ENCODE measurements at places on chromosomes 5 and 9.

- DNase-seq, result no peak
Observed at GRCh38 chr5:14216372-14216771, 73.2 kb downstream of the TRIO start.

GRCh38 chr9:80635065-80635464 is 1054.3 kb downstream of the TLE1 start:
- DNase-seq, result no peak

DNA sequence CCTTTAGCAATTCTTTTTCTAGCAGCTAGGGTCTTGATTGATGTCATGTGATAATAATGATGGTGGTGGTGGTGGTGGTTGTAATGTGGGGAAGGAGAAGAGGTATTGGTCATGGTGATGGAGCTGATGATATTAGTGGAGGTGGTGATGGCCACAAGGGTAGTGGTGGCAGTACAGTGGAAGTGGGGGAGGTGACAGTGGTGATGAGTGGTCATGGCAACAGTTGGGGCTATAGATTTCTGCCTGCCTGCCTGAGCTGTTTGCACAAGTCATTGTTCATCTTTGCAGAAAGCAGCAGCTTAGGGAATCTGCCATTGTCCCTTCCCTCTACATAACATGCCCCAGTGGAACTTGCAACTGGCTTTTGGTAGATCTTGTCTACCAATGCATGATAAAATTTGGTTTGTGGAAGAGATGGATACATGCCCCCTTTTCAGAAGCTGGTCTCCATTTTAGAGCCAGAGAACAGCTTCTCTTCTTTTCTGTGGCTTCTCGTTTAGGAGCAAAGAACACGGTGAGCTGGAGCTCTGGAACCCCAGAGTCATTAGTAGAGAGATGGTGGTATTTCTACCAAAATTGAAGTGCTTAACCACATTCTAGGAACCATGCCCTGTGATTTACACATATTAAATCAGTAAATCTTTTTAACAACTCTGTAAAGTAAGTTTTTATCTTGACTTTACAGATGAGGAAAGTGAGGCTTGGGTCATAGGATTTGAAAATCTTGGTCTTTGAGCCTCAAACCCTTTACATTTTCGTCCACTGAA is 100.3 kb downstream of the AOPEP start:
- no peak for DNase-seq

DNA sequence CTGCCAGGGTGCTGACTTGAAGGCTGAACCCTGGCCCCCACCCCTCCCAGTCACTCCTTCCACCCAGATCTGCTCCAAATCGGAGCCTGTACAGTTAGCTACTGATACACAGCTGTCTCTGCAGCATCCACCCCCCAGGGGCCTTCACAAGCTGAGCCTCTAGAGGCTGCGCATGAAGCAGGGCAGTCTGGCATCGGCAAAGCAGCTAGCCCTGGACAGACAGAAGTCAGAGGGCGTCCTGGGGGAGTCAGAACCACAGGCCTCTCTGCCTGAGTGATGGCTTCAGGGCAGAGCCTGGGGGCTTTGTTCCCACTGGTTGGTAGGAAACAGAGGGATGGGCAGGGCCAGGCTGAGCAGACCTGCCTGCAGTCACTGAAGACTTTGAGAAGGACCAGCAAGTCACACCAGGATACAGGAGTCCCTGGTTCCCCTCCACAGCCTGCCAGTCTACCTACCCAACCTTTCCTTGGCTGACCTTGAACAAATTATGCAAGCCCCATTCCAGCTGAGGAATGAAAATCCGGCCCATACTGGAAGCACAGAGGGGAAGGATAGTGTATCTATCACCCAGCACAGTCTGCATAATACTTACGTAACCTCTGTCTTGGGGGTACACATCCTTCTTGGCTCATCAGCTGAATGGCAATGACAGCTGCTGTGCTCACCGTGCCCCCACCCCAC is 8.8 kb downstream of the VDAC1 start:
- no peak for DNase-seq

DNA sequence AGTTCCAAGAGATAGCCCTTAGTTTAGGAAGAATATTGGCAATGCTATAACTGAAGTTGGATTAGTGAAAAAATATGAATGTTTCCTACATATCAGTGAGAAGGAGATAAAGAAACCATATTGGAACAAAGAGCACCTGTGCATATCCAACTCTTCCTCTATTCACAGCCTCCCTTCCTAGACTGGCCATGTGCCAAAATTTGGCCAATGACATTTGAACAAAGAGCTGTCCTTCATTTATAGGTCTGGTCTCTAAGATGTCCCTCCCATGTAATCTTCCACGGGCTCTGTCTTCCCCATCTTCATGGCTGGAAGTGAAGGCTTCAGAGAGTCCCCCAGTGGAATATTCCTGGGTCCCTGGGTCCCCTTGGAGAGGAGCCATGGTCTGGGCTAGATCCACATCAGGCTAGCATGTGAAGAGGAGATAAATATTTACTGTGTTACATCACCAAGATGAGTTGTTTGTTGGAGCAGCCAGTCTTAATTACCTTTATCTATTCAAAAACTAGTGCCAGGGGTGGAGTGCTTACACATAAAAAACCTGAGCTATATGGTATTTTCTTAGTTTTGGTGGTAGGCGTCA is 190.0 kb upstream of the S1PR3 start:
- no peak for DNase-seq

- DNase-seq, result no peak
Observed at GRCh38 chr9:138058181-138058580, 180.6 kb downstream of the CACNA1B start.

GRCh38 chr5:60972231-60972630 is 27.2 kb downstream of the NDUFAF2 start:
- peak; percentile 26 for DNase-seq

GRCh38 chr5:178751286-178751685 is 20.8 kb upstream of the ZNF354A start:
- no peak for DNase-seq

DNA sequence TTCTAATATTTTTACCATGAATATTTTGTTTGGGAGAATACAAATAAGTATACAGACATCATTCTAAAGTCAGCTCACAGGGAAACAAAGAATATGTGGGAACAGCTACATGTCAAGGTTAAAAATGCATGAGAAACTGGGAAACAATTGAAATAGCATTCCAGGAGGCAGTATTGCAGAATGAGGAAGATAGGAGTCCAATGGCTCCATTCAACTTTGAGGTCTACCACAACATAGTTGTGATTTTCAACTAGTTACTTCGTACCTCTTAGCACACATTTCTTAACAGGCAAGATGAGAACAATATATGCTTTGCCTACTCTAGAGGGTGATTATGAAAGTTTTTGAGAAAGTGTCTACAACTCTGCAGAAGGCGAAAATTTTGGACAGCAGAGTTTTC is 35.2 kb upstream of the CAST start:
- DNase-seq, result no peak

DNA sequence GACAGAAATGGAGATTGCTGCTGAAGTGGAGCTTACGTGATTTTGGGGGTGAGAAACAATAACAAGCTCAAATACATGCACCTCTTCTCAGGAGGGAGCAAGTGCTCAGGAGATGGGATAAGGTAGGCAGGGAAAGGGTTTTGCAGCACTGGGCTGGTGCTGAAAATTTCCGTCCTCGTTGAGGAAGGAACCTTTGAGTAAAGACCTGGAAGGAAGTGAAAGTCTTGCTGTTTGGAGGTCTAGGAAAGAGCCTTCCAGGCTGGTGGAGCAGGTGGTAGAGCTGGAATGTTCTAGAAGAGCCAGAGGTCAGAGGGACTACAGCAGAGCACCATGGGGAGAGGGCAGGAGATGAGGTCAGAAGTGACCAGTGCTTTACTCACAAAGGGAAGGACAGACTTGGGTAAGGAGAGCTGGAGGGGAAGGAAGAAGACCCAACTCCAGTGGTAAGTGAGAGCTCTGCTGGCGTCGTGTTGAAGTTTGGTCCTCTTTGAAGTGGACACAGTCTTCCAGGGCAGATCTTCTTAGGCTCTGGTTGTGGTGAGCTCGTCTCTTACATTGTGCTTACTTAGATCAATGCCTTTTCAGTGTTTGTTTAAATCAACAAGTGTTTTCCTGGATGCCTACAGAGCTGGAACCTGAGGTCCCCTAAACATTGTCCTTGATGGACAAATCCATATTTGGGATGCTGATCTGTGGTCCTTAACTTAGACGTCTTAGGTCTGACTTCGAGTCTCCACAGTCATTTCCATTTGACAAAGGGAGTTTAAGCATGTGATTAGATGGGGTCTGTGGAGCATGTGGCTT is 21.0 kb downstream of the ANKRD33B start:
- DNase-seq, result no peak

DNA sequence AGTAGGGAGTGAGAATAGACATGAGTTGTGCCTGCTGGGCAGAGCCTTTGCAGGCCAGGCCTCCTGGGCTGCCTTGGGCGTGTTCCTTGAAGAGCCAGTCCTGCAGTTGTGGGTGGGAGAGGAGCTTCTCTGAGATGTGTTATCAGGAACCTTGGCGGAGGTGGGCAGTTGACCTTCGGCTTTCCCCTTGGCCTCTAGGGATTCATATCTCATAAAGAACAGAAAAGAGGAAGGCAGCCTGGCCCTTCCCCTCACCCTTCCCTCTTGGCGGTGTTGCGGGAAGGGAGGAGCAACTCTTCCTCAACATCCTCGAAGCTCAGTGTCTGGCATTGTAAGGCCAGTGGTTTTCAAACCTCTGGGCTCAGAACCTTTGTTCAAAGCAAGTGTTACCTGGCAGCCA is 59.2 kb downstream of the DAPK1 start:
- DNase-seq, result peak; percentile 46

DNA sequence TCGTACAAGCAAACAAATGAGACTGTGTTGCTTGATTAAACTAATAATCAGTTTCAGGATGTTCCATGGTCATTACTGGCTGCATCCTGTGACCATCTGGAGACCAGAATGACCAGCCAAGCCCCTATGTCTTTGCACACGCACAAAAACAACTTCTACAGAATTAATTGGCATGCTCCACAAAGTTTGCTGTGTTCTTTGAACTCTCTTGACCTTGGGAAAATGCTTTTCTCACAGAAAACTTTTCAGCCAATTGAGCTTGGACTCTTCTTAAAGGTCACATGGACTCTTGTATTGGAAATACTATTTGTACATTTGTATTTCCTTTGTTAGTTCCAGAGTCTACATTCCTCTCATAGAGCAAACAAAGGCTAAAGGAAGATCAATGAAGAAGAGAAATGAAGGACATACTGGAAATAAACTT is 147.8 kb downstream of the ARRDC3 start:
- no peak for DNase-seq

DNA sequence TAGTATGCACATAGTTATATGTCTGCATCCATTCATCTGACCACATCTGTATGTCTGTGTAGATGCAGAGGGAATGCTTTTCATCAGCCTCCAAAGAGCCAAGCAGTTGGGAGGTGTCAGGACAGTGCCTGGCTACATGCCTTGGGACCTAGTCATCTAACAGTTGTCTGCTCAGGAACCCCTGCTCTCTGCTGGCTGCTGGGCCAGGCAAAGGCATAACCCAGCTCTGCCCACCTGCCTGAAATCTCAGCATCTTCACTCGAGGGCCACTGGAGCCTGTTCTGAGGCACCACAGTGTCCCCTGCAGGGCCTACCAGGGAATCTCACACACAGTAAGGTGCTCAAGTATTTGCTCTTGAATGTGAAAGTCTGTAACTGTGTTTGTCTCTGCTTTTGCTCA is 3.7 kb downstream of the C9orf50 start:
- DNase-seq, result peak; percentile 31

- peak; percentile 79 for DNase-seq
Observed at GRCh38 chr9:2857564-2858198, 13.8 kb upstream of the PUM3 start.

- DNase-seq, result peak; percentile 35
Observed at GRCh38 chr9:72305102-72305546, 59.9 kb downstream of the ZFAND5 start.

- DNase-seq, result no peak
Observed at GRCh38 chr5:170115925-170116324, 10.2 kb downstream of the FOXI1 start.

DNA sequence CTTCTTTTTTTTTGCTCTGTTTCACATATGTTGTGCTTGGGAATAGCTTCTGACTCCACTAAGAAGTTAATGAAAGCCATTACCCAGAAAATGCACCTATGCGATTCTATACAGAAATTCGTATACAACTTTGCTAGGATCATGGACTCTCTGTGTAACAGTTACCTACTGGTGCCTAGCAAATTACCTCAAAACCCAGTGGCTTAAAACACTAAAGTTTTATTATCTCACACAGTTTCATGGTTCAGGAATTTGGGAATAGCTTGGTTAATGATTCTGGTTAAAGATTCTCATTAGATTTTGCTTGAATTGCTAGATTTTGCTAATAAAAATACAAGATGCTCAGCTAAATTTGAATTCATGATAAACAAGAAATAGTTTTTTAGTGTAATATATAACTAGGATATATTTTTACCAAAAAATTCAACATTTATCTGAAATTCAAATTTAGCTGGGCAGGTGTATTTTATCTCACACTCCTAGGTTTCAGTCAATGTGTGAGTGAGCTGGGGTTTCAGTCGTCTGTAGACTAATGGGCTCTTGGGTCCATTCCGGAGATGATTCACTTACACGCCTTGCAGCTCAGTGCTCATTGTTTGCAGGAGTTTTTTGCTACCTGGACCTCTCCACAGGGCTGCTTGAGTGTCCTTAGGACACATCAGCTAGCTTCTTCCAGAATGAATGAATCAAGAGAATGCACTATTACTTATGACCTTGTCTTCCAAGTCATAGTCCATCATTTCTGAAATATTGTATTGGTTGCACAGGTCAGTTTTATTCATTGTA is 75.1 kb downstream of the MROH2B start:
- no peak for DNase-seq

- DNase-seq, result no peak
Observed at GRCh38 chr5:43370352-43370751, 41.8 kb downstream of the CCL28 start.

DNA sequence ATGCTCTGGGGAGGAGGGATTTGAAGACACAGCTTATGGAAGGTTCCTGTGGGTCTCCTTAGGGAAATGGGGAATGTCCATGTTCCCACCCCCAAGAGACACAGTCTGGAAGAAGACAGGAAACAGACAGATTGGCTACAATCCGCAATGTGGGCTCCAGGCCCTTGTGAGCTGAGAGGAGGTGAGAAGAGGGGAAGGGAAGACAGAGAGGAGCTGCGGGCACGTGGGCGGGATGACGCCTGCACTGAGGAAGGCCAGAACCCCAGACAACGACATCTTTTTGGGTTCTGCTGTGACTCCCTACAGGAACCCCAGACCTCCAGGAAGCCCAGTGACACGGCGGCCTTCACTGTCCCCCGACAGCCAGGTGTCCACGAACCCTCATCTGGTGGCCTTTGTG is 29.9 kb upstream of the NKD2 start:
- DNase-seq, result no peak

GRCh38 chr5:134451225-134451935 is 39.7 kb upstream of the CDKN2AIPNL start:
- no peak for DNase-seq

GRCh38 chr5:132259069-132259851 is 1.8 kb downstream of the PDLIM4 start:
- DNase-seq, result no peak

DNA sequence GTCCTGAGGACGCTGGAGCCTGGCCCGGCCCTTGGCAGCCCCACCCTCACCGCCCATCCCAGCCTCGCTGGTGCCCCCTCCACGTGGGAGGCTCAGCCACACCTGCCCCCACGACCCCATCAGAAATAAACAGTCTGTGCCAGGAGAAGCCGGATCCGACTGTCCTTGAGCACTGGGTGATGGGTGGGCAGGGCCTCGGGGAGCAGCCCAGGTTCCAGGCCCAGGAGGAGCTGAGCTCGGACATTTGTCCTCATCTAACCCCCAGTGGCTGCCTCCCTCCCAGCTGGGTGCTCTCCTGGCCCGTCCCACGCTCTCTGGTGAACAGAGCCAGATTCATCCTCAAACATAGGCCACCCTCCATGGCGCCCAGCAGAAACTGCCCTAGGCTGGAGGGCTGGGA is 4.6 kb upstream of the PTGDS start:
- no peak for DNase-seq
